ENCODE measurements at places on chromosomes 3 and 15.

GRCh38 chr3:161558236-161558635, 61.6 kb downstream of the OTOL1 start:
- no peak for DNase-seq

GRCh38 chr3:101529816-101530685, 17.0 kb upstream of the SENP7 start:
- no peak for DNase-seq

GRCh38 chr3:173556546-173556945, 159.0 kb downstream of the NLGN1 start:
- no peak for DNase-seq

DNA sequence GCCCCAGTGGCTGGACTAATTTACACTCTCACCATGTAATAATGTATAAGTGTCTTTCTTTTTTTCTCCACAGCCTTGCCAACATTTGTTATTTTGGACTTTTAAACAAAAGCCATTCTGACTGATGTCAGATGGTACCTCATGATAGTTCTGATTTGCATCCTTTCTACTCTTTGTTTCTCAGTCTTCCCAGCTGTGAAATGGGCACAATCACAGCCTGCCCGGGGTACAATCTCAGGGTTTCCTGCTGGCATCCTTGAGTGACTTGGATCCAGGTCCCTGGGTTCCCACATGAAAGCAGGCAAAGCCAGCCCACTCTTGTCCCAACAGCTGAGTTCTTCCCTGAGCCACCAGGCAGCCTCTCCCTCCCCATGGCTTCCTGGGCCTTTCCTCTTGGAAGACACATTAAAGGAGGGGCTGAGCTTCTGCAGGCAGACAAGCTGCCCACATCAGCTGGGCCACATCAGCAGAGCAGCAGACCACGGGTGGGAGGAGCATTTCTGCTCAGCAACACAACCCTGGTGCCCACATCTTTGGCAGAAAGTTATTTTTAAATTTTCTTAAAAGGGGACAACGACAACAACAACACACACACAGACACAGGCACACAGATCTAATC, 82.0 kb downstream of the MYLK start:
- no peak for DNase-seq

DNA sequence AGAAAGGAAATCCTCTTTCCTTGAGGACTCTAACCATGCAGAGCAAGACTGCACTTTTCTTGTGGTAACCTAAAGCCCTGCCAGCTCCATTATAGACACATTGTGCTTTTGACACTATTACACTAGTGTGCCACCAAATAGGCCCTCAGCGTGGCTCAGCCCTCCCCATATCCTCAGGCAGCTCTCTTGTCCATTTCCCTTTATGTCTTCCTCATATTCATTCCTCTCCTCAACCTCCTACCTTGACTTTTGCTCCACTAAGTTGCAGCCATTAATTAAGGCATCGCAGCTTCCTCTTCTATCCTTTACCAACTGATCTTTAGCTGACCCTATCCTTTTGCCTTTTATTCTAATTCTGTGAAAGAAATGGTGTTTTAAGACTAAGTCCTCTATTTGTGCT, 3.7 kb downstream of the ATG7 start:
- DNase-seq: no peak

GRCh38 chr3:69871868-69872267, 127.7 kb upstream of the SAMMSON start:
- no peak for DNase-seq

DNA sequence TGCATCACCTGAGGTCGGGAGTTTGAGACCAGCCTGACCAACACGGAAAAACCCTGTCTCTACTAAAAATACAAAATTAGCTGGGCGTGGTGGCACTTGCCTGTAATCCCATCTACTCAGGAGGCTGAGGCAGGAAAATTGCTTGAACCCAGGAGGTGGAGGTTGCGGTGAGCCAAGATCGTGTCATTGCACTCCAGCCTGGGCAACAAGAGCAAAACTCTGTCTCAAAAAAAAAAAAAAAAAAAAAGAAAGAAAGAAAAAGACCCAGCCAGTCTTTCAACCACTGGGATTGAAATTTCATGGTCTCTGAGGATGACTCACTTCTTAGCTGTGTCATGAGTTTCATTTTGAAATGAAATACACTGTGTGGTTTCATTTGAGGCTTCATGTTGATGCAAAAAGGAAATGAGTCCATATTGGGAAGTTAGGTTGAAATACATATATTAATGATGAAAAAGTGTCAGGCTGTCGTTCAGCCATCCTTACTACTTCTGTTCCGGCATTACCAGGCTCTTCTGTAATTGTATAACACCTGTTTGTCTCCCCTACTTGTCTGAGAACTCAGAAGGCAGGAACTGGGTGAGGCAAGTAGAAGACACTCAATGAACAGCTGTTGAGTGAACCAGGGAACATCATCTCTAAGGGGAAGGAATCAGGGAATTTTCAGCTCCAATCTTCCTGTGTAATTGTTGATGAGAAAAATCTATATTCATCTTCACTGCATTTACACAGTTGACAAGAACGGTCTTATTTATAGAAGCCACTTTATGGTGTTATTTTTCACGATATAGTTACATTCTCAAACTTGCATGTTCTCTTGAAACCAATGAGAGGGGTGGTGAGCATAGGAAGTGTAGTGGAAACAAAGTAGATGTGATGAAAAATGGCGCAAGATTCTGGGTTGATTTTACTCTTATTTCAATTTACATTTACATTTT, 87.4 kb downstream of the NFKBIZ start:
- DNase-seq: no peak

DNA sequence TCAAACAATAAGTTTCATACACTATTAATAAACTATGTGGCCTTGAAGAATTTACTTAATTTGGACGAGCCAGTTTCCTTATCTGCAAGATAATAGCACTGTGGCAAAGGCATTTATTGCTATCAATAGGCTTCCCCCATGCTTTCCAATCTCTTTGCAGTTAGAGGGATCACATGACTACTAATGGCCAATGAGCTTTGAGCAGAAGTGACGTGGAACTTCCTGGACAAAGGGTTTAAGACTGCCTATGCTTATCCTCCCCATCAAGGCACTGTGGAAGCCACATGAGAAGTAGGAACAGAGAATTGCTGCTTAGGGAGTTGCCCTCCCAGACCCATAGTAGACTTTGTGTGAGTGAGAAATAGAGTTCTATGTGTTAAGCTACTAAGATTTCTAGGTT, 16.7 kb upstream of the ZMAT3 start:
- no peak for DNase-seq

DNA sequence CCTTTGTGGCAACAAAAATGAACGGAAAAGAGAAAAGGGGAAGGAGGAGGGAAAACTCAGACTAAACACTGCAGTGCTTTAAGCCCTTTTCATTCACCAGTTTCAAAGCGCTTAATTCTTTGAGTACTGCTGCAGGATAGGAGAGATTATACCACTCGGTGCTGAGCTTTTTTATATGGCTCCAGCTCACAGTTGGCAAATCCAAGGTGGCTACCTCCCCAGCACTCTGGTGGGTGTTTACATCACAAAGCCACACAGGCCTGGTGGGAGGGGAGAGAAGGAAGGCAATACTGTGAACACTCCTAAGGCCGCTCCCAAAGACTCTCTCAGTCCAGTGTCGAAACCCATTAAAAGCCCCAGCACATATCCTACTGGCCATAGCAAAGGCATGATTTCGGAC, 191.4 kb downstream of the STT3B start:
- no peak for DNase-seq

DNA sequence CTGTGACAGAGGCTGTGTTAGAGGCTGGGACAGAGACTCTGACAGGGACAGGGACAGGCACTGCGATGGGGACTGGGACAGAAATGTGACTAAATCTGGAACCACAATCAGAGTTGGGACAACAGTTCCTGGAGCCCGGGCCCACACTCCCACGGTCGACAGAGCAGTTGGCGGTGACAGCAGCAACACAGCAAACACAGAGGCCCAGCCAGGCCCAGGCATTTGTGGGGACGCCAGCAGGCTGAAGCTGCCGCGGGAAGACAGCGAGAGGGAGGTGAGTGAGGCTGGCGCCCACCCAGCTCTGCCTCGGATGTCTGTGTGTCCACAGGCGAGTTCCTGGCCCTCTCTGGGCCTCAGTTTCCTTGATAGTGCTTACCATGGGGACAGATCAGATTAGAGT, 9.3 kb upstream of the HCN4 start:
- no peak for DNase-seq

GRCh38 chr3:150145659-150146058, 175.0 kb upstream of the PFN2 start:
- no peak for DNase-seq

DNA sequence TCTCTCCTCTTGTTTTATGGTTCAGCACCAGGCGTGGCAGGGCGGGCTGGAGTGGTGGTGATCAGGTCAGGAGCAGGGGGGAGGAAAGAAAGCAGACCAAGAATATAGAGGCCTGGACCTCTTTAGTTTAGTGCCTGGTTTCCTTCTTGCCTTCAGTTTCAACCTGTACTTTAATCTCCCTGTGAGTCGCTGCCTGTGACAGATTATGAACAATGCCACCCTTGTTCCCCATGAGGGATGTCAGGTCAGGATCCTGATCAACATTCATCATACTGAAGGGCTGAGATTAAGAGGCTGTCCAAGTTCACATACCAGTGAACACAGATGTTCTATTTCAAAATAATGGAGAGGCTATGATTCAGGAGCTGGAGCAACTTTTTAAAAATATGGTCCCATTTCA, 11.4 kb downstream of the ENTPD3 start:
- DNase-seq: no peak

GRCh38 chr3:134328147-134328591, 46.1 kb downstream of the AMOTL2 start:
- DNase-seq: no peak

GRCh38 chr3:12516873-12517272, 28.4 kb downstream of the MKRN2OS start:
- DNase-seq: no peak

DNA sequence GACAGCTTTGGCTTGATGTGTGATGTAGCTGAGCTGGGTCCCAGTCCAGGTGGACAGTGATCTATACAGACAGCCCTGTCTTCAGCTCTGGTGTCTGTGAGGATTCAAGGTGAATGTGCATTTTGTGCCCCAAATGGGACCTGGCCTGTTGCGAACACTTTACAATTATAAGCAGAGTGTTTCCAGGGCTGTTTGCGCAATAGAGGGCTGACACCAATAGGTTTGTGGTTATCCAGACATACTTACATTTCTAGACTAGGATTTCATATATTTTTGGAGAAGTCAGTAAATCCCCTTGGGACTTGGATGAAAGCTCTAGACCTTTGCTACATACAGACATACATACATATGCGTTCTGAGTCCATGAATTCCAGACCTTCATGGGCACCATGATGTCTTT, 4.2 kb upstream of the TATDN2 start:
- no peak for DNase-seq

DNA sequence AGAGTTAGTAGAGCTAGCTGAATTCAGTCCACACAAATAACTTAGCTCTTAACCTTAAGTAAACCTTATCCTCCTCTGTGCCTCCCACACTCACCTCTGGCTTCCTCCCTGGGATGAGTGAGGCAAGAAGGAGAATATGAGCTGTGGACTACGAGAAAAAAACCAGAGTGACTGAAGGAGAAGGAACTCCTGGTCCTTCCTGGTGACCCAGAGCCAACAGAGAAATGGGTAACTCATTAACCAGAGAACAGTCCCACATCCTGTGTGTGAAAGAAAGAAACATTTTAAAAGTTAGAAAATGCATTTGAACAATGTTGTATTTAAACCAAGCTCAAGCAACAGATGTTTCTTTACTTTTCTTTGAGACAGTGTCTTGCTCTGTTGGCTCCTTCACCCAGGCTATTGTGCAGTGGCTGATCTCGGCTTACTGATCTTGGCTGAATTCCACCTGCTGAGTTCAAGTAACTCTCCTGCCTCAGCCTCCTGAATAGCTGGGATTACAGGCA, 27.5 kb upstream of the FAM81A start:
- no peak for DNase-seq
